H9 (cell line): ENCODE measurements at places on chromosomes 6 and 20.
A peak's percentile ranks its signal among the peaks of the same experiment; 100 is the strongest.

GRCh38 chr6:106966671-106967640, 7.6 kb downstream of the CD24 start:
- DNase-seq = no peak

- no peak for DNase-seq
Observed at GRCh38 chr20:51029963-51030920, 7.3 kb upstream of the KCNG1 start.

DNA sequence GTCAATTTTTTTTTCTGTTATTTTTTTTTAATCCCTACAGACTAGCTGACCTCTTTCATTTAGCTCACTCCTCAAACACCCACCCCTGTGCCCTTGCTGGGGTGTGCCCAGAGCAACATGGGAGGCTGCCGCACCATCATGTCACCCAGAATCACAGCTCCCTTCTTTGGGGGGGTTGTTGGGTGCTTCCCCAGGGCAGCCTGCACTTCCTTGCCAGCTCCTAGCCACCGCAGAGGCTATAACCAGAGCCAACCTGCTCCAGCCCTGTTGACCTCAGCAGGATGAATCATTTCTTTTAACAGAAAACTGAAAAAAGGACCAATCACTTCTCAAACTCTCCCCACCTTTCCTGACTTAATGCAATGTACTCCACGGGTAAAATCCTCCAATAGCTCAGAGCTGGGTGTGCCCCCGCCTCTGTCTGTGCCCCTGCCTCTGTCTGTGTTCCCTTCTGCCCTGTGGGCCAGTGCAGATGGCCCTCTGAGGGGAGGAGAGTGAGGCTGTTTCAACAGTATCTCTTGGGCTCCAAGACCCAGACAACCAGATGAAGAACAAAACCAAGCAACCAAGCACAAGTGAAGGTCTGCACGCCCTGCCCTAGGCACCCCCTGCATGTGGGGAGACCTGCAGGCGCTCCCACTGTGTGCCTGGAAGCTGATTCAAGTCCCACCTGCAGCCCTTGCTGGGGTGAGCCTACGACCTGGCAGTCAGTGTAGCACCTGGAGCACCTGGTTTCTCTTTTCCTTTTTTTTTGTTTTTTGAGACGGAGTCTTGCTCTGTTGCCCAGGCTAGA, 67.7 kb downstream of the PYGB start:
- no peak for DNase-seq

- DNase-seq = peak; percentile 71
Observed at GRCh38 chr20:13953227-13953626, 37.2 kb downstream of the SEL1L2 start.

DNA sequence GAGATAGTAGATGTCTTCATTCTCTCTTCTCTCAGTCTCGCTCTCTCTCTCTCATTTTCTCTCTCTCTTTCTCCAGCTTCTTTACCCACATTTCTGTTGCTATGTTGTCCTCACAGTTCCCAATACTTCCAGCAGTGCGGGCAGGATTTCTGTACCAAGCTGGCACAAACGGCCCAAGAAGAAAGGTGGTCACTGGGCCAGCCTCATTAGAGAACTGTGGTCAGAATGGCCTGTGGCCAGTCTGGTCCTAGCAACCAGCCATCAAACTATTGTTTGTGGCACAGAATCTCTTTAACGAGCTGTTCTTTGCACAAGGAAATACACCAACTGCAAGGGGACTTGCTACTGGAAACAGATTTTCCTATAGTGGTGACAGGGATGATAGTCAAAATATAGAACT, 81.3 kb downstream of the SEL1L2 start:
- no peak for DNase-seq

GRCh38 chr6:26065952-26066380, 21.3 kb upstream of the HFE start:
- peak; percentile 53 for DNase-seq

- no peak for DNase-seq
Observed at GRCh38 chr6:157045831-157046454, 268.8 kb downstream of the ARID1B start.

DNA sequence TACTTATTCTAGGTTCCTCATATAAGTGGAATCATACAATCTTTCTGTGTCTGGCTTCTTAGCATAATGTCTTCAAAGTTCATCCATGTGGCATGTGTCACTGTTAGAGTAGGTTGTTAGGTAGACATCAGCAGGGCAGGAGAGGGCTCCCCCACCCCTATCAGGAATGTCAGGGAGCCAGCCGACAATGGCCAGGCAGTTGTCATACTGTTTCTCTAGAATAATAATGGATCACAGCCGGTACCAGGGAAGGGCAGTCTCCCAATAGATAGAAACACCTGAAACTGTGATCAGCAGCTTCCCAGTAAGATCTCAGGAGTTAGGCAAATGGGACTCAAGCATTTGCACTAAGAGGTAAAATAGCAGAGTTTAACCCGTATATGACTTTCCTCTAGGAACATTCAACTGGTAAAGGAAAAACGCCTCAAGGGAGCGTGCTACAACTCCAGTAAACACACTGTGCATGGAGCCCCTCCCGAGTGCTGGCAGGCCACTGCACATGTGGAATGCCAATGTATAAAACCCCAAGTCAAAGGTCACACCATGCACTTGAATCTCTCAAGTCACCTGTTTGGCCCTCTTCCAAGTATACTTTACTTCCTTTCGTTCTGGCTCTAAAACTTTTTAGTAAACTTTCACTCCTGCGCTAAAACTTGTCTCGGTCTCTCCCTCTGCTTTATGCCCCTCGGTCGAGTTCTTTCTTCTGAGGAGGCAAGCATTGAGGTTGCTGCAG, 29.8 kb upstream of the SIRT5 start:
- no peak for DNase-seq

DNA sequence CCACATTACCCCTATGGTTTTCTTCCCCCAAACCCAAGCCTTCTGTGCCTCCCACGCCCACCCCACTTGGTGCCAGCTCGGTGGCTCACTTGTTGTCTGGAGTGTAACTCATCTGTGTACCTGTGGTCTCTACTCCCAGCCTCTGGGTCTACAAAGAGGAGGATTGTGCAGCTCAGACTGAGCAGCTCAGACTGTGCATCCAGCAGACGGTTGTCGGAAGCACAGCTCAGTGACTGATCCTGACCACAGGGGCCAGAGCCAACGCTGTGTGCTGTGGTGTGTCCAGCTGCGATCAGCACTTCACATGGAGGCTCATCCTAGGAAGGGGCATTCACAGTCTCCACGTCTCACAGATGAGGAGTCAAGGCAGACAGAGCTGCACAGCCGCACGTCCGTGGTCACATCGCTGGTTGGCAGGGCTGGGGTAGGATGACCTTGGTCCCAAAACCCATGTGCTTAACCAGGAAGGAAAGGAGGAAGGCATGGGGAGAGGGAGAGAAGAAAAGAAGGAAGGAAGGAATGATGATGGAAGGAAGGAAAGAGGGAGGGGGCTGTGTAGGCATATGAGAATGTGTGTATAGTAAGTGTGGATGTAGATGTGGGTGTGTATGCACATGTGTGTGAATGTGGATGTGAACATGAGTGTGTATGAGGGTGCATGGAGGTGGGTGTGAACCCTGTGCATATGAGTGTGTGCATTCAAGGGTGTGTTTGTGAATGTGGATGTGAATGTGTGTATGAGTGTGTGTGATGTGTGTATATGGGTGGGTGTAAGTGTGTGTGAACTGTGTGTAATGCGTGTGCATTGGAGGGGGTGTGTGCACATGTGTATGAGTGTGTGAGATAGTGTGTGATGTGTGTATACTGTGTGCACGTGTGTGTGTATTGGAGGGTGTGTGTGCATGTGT, 28.2 kb upstream of the STX16 start:
- DNase-seq = no peak

- no peak for DNase-seq
Observed at GRCh38 chr20:46303176-46303956, 4.9 kb downstream of the CDH22 start.

DNA sequence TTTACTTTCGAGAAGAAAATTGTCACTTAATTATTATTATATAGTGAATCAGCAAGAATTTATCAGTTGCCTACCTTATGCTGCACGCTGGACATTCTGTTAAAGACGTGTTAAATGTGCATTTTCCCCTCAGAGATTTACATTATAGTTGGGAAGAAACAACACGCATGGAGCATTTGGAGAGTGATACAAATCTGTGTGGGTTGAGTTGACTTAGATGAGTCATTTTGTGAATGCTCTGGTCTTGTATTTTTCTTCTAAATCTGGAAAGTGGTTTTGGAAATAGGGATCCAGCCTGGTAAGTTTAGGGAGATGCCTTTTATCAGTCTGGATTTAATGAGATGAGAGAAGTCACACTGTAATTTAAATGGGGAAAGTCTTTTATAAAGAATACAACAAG, 24.0 kb upstream of the SMIM26 start:
- DNase-seq = no peak

- DNase-seq = no peak
Observed at GRCh38 chr6:114075777-114076176, 104.8 kb upstream of the HDAC2 start.

DNA sequence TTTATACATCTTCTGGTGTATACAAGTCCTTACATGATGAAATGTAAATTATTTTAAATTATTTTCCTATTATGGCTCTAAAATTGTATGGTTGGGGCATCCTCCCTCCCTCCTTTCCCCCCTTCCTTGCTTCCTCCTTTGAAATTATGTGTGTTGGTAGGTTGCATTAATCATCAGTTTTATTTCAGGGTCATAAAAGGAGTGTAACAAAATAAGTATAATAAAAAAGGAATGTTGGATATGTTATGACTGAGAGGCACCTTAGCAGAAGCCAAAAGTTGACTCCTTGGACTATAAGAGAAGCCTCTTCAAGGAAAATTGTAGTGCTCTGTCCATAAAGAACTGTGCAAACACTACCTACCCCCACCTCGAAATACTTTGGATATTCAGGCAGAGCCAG, 46.6 kb upstream of the PTPRK start:
- DNase-seq = no peak

DNA sequence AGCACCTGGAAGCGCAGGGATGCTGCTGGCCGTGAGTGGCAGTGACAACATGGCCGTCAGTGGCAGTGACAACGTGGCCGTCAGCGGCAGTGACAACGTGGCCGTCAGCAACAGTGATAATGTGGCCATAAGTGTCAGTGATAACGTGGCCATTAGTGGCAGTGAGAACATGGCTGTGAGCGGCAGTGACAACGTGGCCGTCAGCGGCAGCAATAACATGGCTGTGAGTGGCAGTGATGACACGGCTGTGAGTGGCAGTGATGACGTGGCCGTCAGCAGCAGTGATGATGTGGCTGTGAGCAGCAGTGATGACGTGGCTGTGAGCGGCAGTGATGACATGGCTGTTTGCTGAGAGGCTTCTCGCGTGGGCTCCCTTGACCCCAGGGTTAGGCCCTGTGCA, 169.8 kb downstream of the ERMARD start:
- DNase-seq = no peak

DNA sequence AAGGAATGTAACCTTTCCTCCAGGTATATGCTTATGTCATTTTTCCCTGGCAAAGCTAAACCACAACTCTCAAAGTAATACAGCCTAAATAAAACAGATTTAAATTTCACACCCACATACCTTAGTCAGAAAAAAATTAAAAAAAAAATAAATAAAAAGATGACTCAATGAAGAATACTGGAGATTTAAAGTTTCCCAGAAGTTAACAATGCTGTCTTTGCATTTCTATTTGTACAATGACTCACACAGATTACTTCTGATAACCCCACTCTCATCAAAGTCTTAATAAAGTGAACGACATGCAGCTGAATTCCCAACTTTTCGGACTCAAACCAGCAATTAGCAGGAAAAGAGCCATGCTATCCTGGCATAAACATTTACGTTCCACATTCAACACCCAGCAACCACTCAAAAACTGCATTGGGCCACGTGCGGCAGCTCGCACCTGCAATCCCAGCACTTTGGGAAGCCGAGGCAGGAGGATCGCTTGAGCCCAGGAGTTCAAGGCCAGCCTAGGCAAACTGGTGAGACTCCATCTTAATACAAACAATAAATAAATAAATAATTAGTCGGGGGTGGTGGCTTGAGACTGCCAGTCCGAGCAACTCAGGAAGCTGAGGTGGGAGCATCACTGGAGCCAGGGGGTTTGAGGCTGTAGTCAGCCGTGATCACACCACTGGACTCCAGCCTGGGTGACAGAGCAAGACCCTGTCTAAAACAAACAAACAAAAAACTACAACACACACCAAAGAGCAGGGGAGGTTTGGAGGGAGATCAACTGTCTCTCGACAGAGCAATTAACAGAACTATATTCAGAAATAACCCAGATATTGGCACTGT, 130.5 kb downstream of the WDR27 start:
- DNase-seq = no peak

GRCh38 chr6:514396-514978, 122.9 kb downstream of the IRF4 start:
- peak; percentile 77 for DNase-seq

DNA sequence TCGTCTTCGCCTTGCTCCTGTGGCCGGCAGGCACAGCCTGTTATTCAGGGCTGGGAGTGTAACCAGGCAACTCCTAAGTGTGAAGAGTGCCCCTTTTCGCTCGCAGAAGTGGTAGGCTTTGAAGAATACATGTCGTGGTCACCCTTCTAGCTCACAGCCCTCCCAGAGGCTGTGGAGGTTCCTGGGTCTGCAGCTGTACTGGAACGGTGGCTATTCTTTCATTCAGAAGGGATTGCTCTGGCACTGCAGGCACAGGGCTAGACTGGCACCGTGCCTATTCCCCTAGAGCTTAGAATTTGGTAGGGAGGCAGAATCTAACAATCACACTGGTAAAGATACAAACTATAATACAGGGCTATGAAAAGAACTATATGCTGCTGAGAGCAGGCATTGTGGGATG, 1.1 kb upstream of the SRSF12 start:
- no peak for DNase-seq

- no peak for DNase-seq
Observed at GRCh38 chr6:109485266-109485935, 2.4 kb upstream of the ZBTB24 start.

DNA sequence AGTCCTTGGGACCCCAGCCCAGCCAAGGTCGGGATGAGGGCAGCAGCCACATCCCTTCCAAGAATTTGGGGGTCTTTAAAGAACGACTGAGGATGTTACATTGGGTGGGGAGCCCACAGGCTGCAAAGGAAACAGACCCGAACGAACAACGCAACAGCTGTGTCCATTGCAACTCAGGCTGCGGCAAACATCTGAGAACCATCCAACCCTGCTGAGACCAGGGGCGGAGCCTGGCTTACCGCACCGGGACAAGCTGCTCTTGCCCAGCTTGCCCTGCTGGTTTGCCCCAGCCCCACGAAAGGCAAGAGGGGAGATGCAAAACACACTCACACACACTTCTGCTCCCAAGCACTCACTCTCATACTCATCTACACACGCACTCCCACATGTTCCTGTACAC, 21.5 kb upstream of the TAF4 start:
- DNase-seq = no peak

- DNase-seq = no peak
Observed at GRCh38 chr6:25714765-25715164, 39.8 kb upstream of the SLC17A4 start.

GRCh38 chr20:4925842-4926530, 75.3 kb downstream of the SLC23A2 start:
- no peak for DNase-seq

- no peak for DNase-seq
Observed at GRCh38 chr6:144319211-144319610, 34.1 kb downstream of the UTRN start.

- no peak for DNase-seq
Observed at GRCh38 chr20:19958928-19959327, 58.2 kb upstream of the NAA20 start.
